ENCODE measurements at places on chromosomes 2 and 18.

DNA sequence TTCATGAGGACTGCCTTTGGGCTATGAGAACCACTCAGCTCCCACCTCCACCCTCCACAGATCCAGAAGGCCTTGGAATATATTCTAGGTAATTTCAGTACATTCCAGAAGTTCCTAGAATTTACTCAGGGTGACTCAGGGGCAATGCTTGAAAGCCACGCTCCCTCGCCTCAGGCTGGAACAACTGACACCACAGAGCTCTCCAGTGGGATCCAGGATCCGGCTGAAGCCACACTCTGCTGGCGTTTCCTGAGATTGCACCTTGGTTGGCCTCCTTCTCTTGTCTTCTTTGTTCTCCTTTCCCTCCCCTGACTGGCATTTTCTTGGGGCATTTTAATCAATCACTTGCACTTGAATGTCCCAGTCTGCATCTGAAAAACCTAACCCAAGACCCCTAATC lies 92.6 kb upstream of the KCNE4 start:
- peak; percentile 75 for DNase-seq

DNA sequence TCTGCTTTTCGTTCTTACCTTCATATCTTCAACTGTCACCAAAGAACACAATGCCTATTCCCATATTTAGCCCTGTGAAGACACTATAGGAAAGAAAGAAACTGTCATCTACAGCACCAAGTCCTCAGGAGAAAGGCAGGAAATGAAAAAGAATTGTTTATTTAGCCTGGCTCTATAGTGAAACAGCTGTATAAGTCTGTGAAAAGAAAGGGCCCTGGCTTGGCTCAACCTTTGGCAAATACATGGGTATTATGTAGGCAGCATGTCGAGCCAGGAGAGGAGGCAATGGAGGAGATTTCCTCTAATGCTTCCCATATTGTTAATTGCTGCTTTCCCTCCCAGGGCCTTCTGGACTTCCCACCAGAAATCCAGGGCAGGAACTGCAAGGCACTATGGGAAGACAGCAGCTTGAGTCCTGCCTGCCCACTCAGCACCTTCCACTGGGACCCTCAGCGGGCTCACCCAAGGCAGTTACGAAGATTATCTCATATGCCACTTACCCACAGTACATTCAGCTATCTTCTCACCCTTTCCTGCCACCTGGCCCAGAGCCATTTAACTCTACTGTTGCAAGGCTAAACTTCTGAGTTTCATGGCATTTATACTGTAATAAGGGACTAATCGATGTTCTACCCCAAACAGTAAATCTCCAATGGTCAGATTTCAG lies 30.1 kb downstream of the SLC8A1 start:
- DNase-seq: no peak

GRCh38 chr2:239828192-239828972 lies 196.8 kb downstream of the NDUFA10 start:
- DNase-seq: no peak

- DNase-seq: no peak
Observed at GRCh38 chr2:224881846-224882245, 160.4 kb downstream of the DOCK10 start.

GRCh38 chr2:28949617-28950305 lies 31.3 kb upstream of the TOGARAM2 start:
- no peak for DNase-seq

Measured in BJ (cell line).